ENCODE measurements at places on chromosomes 3 and 15. TPM values are rescaled to one million over a fixed set of nuclear protein-coding genes. Genes with fewer than 3 reads are reported as not detected.

Gene SLC7A14
- total RNA-seq = 0.29 TPM

Gene SERPINI2
- not detected for total RNA-seq

Gene GOLGA6A
- total RNA-seq = under 0.01 TPM

Gene PLD1
- total RNA-seq = 29.5 TPM

Gene RLBP1
- total RNA-seq = under 0.01 TPM

Gene CAMKV
- not detected for total RNA-seq

Gene TICRR
- 0.88 TPM for total RNA-seq

Gene P3H2
- 8.3 TPM for total RNA-seq

Gene GPR62
- not detected for total RNA-seq

Data from osteoblast (primary cell).